ENCODE measurements at places on chromosomes 11 and 22.

GRCh38 chr11:72808331-72808798 is 5.8 kb upstream of the ATG16L2 start:
- DNase-seq, result no peak

DNA sequence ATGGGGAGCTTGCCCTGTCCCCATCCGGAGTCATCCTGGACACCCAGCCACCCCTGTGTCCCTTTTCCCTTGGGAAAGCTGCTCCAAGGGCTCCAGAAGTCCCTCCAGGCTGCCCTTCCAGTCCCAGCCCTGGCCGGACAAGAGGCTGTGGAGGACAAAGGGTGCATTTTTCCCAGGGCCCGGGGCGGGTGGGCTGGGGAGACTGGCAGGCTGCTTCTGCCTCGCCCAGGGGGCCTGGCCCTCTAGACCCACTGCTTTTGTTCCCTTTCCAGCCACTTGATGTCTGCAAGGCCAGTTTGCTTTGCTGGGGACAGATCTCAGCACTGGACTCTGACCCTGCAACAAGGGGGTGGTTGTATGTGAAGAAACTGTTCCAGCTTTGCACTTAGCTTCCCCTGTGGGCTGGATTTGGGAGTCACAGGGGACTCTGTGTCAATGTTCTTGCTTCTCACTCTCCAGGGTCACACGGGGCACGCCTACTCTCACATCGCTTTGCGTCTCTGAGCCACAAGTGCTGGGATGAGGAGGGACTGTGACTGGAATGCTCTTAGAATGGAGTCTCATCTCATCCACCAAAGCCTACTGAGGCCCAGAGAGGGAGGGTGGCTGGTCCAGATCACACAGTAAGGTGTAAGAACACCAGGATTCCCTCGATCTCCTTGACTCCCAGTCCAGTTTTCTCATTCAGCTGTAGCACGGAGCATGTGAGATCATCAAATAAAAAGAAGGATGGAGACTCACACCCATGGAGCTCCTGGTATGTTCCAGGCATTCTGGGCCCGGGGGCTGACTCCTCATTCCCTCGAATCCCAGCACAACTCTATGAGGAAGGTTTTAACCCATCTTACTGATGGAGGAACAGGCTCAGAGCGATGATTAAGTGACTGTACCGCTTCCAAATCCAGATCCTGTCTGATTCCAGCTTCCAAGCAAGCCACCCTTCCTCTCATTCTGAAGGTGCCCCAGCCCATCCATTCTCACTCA is 59.9 kb downstream of the FBXO7 start:
- DNase-seq, result no peak

- DNase-seq, result no peak
These were observed 104.5 kb upstream of the RCN1 start for GRCh38 chr11:31986201-31986889.

DNA sequence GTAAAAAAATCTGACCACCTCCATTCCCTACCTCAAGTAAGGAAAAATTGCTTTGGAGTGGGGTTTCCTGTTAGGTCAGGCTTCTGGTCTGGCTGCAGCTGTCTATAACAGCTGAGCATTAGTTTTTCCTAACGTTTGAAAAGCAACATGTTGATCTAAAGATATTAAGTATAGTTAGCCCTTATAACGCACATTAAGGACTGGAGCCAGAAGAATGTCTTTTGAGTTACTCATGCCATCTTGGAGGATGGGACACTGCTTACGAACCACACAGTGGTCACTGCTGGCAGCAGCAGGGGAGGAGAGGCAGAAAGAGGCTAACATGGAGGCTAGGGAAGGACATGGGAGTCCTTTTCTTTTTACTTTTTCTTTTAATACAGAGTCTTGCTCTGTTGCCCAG is 44.1 kb upstream of the GDPD4 start:
- DNase-seq, result no peak

DNA sequence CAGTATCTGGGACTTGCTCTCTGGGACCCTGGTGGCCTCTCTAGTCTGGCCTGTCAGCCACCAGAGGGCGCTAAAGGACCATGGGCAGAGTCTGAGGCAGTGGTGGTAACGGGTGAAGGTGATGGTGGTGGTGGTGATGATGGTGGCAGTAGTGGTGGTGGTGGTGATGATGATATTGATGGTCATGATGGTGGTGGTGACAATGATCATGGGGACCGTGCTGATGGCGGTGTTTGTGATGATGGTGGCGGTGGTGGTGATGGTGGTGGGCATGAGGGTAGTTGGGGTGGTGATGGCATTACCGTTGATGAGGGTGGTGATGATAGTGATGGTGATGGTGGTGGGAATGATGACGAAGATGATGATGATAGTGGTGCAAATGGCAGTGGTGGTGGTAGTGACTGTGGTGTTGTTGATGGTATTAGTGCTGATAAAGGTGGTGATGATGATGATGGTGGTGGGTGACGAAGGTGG is 16.0 kb downstream of the TRPM5 start:
- no peak for DNase-seq

DNA sequence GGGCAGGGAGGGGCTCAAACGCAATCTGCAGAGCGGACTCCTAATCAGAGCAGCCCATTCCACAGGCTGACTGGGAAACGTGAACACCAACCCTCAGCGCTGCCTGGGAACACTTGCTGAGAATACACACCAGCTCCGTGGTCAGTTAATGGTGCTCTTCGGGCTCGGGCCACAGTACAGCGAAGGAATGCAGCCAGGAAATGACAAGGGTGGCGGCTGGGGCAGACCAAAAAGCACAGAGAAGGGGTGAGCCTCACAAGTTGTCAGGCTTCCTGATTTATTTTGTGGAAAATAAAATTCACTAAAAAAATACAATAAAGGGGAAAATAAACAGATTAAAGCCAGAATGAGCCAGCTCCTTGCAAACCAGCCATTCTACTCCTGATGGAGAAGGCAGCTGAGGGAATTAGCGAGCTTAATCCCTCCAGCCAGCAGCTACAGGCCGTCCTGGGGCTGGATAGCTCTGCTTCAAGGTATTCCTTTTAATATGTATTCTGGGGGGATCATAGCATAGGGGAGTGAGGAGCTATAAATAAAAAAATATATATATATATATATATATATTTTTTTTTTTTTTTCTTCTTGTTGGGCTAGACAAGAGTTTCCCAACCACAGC is 165.5 kb upstream of the NTM start:
- DNase-seq, result no peak

DNA sequence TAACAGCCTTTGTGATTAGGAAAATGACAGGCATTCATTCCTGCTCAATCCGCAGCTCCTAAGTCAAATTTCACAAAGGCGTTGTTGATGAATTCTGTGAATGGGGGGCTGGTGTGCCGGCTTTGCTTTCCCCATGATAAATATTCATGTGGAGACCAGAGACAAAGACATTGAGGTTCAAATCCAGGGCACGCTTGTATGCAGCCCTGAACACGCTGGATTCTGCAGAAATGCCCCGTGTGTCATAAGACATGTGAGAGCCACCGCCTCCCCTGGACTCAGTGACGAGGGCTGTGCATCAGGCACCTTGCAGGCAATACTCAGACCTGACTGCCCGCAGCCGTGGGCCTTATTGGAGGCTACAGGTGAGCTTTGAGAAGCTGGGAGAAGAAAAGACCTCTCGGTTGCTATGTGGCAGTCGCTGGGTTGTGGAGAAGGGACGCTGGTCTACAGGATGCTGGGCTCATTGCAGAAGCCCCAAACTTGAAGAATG is 906.2 kb downstream of the BRD1 start:
- no peak for DNase-seq

GRCh38 chr11:106854429-106854828 is 163.8 kb downstream of the GUCY1A2 start:
- DNase-seq, result no peak

GRCh38 chr11:64673279-64673678 is 49.7 kb downstream of the NRXN2 start:
- no peak for DNase-seq

DNA sequence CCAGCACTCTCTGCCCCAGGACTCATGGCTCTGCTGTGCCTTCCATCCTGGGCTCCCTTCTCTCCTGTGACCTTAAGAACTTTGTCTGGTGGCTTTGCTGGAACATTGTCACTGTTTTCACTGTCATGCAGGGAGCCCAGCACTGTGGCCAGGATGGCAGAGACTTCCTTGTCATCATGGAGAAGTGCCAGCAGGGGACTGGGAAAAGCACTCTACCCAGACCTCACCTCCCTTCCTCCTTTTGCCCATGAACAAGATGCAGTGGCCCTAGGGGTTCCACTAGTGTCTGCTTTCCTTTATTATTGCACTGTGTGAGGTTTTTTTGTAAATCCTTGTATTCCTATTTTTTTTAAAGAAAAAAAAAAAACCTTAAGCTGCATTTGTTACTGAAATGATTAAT is 2.9 kb upstream of the TTC36 start:
- no peak for DNase-seq

- peak; percentile 38 for DNase-seq
These were observed at the start of gene SEC14L2 for GRCh38 chr22:30396871-30397655. Gene SEC14L2 (plus strand): TSS chr22:30397018. CDS start chr22:30397117, 99 bp downstream.

- no peak for DNase-seq
These were observed 189.8 kb downstream of the CSNK2A3 start for GRCh38 chr11:11163236-11163635.

DNA sequence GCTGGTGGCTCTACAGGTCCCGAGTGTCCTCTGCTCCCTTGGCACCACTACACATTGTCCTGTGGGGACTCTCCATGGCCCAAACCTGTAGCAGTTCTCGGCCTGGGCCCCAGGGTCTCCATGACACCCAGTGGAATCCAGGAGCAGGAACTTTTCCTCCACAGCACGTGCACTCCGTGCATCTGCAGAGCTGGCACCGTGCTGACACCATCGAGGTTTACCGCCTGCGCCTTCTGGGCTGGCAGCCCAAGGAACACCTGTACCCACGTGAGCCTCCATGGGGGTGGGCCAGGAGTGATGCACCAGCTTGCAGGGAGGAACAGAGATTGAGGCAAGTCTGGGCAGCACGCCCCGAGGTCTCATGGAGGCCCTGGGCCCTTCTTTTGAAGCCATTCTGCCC is 25.2 kb downstream of the TSPAN32 start:
- no peak for DNase-seq

DNA sequence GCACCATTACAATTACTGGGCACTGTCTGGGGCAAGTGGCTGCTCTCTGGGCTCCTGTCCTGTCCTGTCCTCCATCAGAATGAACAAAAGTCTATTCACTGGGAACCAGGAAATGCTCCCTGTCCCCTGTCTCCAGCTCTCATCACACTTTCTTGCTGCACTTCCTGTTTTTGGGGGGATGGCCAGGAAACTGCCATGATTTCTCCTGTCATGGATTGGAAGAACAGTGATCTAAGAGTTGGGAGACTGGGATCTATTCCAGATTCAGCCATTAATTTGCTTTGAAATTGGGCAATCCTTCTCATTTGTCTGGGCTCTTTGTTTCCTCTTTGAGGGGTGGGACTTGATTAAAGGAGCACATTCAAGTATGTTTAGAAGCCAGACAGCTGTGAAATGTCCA is 61.4 kb upstream of the KIRREL3 start:
- DNase-seq, result no peak

- DNase-seq, result no peak
These were observed 12.4 kb downstream of the SEC14L3 start for GRCh38 chr22:30459181-30460052.

- DNase-seq, result no peak
These were observed 62.6 kb upstream of the PHF21A start for GRCh38 chr11:46183819-46184218.

GRCh38 chr22:34934261-34934660 is 131.7 kb upstream of the ISX start:
- DNase-seq, result no peak

DNA sequence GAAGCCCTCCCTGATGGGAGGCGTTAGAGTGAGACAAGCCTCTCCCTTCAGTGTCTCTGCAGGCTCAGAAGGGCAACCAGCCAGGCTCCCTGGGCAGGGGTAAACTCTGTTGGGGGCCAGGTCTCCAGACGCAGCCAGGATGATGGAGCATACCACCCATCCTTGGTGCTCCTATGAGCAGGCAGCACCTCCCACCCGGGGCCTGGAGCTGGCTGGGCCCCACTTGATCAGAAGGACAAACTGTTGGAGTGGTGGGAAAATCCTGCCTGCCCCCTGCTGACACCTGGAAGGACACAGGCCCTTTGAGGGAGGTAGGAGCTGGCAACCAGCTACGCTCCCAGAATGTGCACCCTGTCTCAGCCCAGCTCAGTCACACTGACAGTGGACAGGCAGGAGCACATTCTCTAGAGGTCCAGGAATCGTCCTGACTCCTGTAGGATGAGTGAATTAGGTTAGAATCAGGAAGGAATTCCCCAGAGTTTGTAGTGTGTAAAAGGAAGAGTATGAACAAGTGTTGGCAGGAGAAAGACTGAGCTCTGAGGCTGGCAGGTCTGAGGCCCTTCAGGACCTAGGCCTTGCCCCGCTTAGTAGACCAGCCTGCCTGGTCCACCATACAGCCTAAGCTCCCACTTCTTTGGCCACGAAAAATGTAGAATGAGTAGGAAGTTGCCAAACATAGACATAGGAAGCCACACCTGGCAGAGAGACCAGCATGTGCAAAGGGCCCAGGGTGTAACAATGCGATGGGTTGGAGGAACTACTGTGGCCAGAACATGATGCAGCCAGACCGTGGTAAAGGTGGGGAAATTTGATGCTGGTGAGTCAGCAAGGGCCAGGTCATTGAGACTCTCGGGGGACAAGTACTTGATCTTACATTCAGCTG is 19.1 kb downstream of the ARHGEF17 start:
- no peak for DNase-seq

- no peak for DNase-seq
These were observed 6.7 kb downstream of the USP2 start for GRCh38 chr11:119374632-119375336.

All from activated gamma-delta T cell (primary cell).